Caco-2 (cell line): ENCODE measurements at places on chromosomes 11 and 22.

GRCh38 chr11:60756307-60757032 lies at the start of gene MS4A15:
Gene MS4A15, plus strand, starts transcription at chr11:60756867. Its CDS starts 6,867 bp downstream, at chr11:60763734.
- peak; percentile 52 for DNase-seq

DNA sequence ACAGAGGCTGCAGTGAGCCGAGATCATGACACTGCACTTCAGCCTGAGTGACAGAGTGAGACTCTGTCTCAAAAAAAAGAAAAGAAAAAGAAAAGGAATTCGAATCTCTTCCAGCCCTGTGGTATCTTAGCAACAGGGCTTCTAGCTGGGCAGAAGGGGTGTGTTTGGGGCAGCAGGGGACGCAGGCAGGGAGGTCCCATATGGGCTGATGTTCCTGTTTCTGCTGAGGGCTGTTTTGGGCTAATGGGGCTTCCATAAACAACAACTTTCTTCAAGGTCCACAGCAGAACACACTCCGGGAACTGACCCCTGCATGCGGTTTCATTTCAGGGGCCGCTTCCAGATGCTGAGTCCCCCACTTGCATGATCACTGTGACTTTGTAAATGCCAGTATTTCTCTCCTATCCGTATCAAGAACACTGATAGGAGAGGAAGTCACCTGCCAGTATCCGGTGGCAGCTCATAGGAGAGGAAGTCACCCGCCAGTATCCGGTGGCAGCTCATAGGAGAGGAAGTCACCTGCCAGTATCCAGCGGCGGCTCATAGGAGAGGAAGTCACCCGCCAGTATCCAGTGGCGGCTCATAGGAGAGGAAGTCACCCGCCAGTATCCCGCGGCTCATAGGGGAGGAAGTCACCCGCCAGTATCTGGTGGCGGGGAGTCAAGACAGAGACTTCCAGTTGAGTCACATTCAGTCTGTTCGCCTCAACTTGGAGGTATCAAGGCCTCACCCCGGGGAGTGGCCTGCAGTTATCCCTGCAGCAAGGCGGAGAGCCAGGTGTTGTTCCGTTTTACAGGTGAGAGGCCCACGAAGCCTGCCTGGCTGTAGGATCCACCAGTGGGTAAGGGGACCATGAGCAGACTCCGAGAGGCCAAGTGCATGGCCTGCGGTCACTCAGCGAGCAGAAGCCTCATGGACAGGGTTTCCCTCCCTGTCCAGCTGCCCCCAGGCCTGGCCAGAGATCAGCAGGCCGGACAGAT lies 8.3 kb upstream of the FGF19 start:
- no peak for DNase-seq

- no peak for DNase-seq
Observed at GRCh38 chr22:29487426-29487986, 7.5 kb downstream of the NEFH start.

- DNase-seq = no peak
Observed at GRCh38 chr11:33376331-33377310, 119.4 kb downstream of the HIPK3 start.

DNA sequence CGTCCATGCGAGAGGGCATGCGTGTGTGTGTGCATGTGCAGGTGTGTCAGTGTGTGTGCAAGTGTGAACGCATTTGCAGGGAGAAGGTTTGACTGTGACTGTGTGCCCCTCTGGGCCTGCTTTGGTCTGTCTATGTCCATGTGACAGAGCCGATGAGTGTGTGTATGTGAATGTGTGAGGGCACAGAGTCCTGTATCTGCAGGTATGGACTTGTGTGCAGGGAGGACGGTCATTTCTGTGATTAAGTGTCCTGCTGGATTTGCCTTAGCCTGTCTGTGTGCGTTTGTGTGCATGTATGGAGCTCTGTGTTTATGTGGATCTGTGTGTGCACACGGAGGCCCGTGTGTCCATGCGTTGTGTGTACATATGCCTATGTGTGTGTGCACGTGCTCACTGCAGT lies 5.4 kb downstream of the EMID1 start:
- no peak for DNase-seq

- no peak for DNase-seq
Observed at GRCh38 chr11:64036087-64037026, 626 bp downstream of the FLRT1 start.

DNA sequence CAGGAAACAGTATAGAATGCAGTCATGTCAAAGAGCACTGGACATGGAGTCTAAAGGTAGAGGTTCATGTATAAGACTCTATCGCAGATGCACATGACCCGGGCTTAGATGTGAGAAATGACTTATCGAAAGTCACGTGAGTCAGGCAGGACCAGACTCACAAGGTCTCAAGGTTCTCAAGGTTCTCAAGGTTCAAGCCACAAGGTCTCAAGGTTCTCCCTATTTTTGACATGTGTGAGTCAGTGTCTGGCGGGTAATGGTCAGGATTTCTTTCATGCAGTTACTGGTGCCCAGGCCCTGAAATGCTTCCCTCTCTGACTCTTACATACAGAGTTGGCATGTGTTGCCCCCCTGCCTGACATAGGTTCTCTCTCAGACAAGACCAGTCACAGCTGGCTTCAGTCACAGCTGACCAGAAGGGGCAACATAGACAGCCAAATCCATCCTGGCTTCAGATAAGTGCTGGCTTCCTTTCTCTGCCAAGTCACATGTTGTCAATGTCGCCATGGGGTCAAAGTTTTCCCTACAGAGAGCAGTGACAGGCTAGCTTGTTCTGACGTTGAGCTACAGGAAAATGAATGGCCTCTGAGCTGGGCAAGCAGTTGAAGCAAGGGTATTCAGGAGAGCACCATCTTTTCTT lies 10.1 kb downstream of the CSRP3 start:
- DNase-seq = no peak

GRCh38 chr22:48891688-48892577 lies 935.7 kb downstream of the BRD1 start:
- no peak for DNase-seq

DNA sequence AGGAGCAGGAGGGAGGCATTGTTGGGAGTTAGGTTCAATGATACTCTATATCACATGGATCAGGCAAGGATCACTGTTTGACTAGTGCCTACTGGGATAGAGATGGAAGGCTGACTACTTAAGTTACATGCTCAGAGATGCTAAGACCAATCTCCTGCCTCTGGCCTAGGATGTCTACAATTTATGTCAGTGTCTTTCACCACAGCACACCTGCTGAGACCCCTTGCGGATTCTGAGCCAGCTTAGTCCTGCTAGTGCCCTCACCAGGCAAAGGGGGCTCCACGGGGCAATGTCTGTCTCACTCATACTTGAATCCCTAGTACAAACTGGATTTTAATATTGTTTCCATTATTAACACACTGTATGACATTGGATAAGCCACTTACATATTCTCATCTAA lies 732.5 kb downstream of the DLG2 start:
- DNase-seq = no peak

DNA sequence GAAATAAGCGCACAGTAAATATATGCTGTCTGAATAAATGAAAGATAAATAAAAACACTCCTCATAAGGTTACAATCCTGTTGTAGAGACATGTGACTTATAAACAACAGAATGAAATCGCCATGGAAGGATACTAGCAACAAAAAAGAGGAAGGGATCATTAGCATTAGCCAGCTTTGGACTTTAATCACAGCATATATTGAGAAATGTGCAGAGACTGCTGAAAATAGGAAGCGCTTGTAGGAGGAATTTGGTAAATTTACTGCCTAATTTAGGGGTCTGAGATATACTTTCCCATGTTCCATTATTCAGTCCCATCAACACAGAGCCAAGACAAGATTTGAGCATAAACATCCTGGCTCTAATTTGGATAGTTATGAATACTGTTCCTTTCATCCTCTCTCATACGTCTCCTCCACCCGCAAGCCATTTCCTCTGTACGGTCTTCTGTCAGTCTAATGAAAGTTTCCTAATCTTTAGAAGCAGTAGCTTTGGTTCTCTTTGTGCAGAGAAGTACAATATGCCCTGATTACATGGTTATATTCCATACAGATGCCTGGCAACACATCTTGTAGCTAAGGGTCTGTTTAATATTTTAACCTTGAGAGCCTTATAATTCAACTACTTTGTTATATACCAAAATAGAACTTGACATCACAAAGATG lies 37.1 kb upstream of the AKIP1 start:
- no peak for DNase-seq

DNA sequence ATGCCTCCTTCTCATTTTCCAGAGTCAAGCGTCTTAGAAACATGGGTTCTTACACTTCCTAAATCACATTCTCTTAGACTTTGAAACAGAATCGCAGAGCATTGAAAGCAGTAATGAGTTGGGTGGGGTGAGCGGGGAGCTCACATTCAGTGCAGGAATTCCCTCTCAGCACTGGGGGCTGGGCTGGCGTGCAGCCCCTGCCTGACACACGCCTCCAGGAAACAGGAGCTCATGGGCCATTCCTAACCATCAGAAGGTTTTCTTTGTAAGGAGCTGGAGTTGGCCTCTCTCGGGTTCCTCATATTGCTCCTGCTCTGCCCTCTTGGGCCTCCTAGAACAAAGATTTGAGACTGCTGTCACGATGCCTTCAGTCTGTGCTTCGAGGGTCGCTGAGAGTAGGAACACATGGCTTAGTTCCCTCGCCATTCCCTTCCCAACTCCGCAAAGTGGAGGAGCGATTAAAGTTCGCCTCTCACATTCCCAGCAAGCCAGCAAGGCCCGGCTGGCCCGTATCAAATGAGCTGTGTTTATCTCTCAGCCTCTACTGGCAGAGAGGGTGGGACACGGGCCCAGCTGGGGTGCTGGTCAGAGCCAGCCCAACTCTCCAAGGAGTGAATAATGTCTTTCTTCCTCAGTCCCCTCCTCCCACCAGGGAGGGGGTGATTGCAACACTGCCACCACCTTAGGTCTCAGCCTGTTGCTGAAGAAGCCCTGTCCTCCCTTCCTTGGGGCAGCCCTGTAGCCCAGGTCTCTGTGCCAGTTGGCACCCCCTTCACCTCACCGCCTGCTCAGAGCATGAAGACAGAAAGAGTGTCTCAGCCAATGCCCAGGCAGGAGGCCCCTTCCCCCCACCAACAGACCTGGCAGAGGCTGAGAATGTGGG lies 10.4 kb downstream of the CHRDL2 start:
- DNase-seq = no peak
